GM18507 (cell line): ENCODE measurements at places on chromosomes 3 and 15.

- no peak for DNase-seq
These were observed 629 bp upstream of the NOX5 start for GRCh38 chr15:69013726-69014406.

DNA sequence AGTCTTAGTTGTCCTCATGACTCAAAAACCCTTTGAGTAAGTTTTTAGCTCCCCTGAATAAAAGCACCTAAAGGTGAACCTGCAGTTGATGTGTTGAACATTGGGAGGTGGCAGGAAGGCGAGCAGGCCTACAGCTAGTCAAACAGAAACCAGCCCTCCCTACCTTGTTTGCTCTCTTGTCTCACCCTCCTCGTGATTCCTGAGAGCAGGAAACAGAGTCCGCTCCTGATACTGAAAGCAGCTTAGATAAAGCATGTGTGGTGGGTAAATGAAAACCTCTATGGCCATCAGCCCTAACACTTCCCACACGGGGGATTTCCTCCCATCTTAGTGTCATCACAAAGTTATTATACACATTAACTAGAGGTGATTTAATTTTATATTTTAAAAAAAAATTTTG is 21.8 kb upstream of the CLDN18 start:
- peak; percentile 23 for DNase-seq

- DNase-seq = no peak
These were observed 193.8 kb downstream of the BCHE start for GRCh38 chr3:165643425-165643824.

DNA sequence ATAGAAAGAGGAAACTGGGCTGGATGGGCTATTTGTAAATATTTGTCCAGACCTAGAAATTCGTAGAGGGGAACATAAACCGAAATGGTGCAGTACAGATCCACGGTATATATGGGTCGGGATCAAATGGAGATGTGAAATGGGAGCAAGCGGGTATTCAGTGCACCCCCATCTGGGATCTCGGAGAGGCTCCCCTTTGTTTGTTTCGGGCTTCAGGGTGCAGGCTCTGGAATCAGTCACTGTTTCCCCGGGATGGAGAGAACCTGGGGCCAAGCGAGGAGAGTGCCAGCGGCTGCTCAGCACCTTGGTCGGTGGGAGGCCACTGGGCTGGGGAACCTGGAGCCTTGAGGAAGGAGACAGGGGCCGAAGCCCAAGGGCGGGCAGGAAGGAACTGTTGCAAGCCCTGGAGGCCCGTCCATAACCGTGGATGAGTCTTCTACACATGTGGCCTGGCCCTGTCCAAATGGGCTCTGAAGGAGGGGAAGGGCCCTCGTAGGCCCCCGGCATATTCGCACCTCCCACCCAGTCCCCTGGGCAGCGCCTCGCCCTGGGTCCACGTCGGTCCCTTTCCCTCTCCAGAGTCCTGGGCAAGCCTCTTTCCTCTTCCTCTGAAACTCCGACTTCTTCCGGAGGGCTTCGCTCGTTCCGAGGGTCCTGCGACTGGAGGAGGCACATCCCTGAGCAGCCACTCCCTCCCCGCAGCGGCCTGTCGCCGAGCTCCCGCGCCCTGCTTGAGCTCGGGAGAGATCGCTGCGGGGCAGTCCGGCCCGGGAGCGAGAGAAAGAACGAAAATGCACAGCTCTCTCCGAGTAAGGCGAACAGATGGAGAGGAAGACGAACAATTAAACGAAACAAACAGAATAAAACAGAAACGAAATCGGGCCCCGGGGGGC is 3.0 kb downstream of the ISL2 start:
- DNase-seq = no peak

DNA sequence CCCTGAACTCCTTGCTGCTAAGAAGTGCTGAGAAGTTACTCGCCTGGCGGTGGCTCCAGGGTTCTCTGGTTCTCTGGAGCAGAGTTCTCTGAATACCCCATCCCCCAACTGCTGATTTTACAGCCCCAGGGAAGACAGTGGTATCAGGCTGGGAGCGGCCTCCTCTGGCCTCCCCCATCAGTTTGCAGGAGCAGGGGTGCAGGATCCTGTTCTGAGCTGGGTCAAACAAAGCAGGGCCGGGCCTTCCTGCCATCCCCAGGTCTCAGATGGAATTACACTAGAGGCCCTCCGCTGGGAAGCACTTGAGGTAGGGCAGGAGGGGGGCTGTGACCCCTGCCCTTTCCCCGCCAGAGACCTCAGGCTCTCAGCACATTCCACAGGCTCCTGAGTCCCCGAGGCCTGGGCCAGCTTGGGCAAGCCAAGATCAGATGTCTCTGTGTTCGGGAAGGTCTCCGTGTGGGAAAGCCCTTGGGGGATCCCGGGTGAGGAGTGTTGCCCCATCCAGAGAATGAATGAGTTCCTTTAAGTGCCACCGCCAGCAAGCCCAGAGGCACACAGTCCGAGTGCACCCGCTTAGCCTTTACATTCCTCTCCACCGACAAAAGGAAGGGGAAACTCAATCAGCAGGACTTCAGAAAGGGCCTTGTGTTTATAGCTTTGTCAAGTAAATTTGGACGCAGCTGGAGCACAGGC is 149.9 kb downstream of the LRRK1 start:
- no peak for DNase-seq

GRCh38 chr3:136305879-136306278 is 55.7 kb downstream of the PCCB start:
- DNase-seq = no peak

- DNase-seq = no peak
These were observed 87.1 kb downstream of the ADAMTS17 start for GRCh38 chr15:100254691-100255090.

GRCh38 chr3:16898595-16899395 is 14.0 kb downstream of the PLCL2 start:
- no peak for DNase-seq

DNA sequence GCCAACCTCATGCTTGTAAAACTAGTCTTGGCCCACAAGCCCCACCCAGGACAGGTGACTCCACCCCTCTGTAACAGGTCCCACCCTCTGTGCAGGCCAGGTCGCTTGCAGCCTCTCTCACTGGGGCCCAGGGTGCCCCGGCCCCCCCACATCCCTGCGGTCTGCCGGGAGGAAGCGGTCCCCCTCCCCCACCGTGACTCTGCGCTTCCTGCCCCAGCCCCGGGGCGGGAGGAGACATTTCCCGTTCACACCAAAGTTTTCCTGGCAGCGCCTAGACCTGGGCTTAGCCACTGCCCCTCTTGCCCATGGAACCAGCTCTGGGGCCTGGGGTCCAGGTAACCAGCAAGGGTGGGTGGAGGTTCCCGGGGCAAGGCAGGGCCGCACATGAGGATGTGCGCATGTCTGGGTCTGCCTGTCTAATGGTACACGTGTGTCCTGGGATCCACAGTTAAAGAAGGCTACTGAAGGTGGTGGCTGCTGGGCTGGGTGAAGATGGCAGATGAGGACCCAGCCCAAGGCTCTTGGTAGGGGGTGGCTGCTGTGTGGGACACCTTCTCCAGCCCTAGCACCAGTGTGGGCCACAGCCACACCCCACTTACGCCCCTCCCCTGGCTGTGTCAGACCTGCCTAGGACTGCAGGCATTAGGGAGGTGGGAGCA is 8.4 kb downstream of the NBEAL2 start:
- DNase-seq = peak; percentile 82

GRCh38 chr15:80730387-80730786 is 35.3 kb downstream of the ABHD17C start:
- no peak for DNase-seq

GRCh38 chr3:154144825-154145465 is 23.8 kb downstream of the ARHGEF26 start:
- no peak for DNase-seq

DNA sequence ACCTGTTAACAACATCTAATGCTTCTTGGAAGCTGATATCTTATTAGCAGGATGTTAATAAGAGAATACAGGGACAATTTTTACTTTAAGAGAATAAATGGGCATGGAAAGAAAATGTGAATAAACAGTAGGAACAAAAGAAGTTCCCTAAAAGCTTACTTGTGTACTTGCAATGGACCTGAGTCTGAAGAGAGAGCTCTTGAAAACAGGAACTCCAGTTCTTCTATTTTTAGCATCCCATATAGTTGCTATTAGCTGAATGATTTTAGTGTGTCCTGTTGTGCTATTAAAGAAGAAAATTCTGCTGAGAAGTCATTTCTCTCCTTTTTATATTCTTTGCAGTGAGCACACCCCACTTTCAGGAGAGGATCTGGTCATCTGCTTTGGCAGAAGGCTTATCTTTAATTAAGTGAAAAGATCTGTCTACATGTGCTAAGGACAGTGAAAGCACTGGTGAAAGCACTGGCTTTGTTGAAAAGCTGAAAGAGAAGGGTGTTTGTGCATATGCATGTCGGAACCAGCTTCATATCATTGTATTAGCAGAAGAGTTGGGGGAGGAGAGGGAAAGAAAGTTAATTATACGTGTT is 1.4 kb upstream of the ST3GAL6 start:
- DNase-seq = no peak

DNA sequence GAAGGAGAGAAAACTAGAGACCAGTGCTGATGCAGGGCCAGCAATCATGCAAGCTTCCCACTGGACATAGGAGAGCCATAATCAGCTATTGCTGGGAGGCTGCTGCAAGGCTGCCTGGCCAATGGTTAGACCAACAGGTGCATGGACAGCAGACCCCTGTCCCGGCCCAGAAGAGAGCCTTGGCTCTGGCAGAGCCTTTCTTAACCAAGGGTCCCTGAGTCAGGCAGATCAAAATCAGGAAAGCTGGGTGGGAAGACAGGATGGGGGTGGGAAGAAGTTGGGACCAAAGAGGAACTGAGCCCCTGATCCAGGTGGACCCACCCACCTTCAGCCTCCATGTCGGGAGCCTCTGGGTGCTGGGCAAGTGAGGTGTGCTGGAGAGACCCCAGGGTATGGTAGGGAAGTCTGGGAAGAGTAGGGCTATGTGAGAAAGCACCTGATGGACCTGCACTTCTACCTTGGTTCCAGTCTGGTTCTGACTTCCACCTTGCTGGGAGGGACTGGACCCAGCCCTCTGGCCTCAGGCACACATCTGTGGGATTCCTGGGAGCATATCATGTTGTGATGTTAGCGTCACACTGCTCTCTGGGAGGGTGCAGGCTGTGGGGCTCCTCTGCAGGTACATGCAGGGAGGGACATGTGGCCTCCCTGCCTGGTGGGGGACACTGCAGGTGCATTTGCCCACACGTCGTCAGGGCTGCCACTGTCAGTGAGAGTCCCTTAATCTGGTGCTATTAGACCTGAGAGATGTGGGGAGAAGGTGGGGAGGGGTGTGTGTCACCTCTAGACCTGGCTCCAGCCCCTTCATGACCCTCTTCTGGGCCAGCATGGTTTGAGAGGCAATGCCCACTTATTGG is 24.7 kb downstream of the KY start:
- no peak for DNase-seq

GRCh38 chr3:113825090-113825489 is 13.5 kb upstream of the GRAMD1C start:
- DNase-seq = peak; percentile 36

- DNase-seq = no peak
These were observed 13.9 kb downstream of the CLSTN2 start for GRCh38 chr3:139948898-139949297.

DNA sequence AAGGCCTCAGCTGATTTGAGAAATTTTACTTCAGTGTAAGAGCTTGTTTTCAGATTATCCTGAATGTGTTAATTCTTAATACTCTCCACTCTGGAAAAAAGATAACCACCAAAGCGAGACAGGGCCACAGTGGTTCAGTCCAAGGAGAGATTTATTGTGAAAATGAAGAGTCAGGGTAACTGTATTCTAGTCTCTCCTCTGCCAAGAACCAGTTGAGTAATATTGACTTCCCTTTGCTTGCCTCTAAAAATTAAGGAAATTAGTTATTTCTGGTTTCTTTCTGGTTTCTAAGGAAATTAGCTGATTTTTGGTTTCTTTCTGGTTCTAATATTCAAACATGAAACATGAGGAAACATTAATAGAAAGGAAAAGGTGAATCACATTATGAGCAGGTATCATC is 34.9 kb downstream of the PPP1R2 start:
- no peak for DNase-seq

- DNase-seq = no peak
These were observed 21.2 kb downstream of the ATP11B start for GRCh38 chr3:182814419-182815062.

- DNase-seq = no peak
These were observed 37.3 kb upstream of the LEKR1 start for GRCh38 chr3:156788846-156789245.

GRCh38 chr15:96066852-96067495 is 263.5 kb upstream of the NR2F2 start:
- no peak for DNase-seq

GRCh38 chr15:33785366-33785765 is 182.9 kb upstream of the CHRM5 start:
- DNase-seq = no peak

DNA sequence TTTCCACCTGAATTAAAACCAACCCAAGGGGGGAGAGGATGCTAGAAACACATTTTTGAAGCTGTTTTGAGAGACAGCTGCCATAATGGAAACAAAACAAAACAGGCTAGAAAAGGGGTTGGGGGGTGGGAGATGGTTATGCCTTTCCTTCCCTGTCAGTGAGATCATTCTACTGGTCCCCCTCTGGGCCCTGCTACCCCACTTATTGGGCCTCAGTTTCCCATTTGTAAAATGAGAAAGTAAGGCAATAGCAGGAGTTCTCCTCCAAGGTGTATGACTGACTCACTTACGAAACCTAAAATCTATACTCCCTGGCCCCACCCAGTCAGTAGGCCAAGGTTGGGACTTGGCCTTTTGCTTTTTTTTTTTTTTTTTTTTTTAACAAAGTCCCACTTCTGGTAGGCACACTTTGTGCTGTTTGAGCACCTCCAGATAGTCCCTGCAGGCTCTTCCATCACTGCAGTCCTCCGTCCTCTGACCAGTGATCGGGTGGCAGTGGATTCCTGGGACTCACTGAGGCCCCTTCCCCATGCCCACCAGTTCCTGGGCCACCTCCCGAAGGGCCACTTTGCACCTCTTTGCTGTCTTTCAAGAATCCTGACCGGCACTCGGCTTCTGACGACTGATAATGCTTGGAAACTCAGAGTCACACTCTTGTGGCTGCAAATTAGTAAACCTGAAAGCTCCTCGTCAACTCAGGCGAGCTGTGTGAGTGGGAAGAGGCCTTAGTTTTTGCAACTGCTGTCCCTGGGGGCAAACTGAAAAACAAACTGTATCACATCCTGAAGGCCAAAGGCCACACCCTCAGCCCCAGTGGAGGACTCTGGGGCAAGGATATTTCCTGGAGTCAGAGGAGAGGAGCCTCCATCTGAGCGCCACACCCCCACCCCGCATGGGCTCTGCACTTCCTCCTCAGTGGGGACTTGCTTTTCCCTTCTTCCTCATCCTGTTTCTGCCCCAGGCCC is 6.7 kb upstream of the PSTPIP1 start:
- peak; percentile 65 for DNase-seq

GRCh38 chr3:112199622-112200316 is 66.7 kb upstream of the GCSAM start:
- no peak for DNase-seq

GRCh38 chr3:100041328-100041749 is 73.0 kb downstream of the FILIP1L start:
- no peak for DNase-seq

- no peak for DNase-seq
These were observed 14.9 kb upstream of the GP9 start for GRCh38 chr3:129045675-129046036.

GRCh38 chr15:86154705-86155104 is 75.0 kb downstream of the AGBL1 start:
- no peak for DNase-seq

GRCh38 chr3:133066026-133066425 is 27.8 kb downstream of the TMEM108 start:
- DNase-seq = no peak
